ENCODE measurements at places on chromosomes 13 and 19.

DNA sequence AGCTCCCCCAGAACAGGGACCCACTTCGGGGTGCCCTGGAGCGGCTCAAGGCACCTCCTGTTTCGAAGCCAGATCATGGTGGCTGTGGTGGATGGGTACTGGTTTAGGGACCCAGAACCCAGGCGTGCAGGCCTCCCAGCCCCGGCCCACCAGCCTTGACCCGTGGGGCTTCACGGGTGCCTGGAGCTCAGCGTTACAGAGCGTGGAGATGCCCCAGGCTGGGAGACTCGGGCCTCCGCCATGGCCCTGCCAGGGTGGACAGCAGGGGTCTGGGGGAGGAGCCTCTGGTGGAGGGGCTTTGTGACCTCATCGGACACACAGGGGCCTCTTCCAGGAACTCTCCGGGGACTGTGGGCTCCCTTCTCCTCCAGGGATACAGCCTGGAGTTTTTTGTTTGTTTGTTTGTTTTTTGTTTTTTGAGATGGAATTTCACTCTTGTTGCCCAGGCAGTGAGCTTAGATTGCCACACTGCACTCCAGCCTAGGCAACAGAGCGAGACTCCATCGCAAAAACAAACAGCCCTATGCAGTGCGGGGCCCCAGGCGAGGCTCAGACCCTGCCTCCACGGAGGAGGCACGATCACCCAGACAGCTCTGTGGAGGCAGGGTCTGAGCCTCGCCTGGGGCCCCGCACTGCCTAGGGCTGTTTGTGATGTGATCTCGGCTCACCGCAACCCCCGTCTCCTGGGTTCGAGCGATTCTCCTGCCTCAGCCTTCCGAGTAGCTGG lies at the start of gene GARIN5B:
Gene GARIN5B (minus strand): TSS at position 271 of the 727 bp plus-strand sequence. CDS start 194 bp downstream, at position 77.
- no peak for DNase-seq

- DNase-seq, result no peak
Measured at GRCh38 chr13:107266657-107267056, 698.7 kb upstream of the ARGLU1 start.

DNA sequence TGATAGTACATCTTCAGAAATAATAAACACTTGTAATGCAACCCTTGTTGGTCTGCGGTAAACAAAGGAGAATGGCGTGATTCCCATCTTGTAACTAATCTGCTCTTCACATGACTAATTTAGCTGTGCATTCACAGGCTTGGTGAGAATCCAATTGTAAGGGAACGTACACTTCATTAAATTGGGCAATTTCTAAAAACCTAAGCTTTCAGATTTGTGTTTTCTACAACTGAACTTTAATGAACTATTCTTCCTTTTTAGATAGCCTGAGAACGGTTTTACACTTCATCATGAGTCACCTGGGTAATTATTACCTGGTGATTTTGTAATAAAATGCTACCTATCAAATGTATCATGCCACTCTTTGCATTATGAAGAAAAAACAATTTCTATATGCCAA lies 306.9 kb downstream of the KLF5 start:
- DNase-seq, result no peak

GRCh38 chr19:2802826-2803225 lies 16.8 kb upstream of the ZNF554 start:
- no peak for DNase-seq

GRCh38 chr19:11675569-11675968 lies 63.2 kb downstream of the ZNF823 start:
- no peak for DNase-seq

DNA sequence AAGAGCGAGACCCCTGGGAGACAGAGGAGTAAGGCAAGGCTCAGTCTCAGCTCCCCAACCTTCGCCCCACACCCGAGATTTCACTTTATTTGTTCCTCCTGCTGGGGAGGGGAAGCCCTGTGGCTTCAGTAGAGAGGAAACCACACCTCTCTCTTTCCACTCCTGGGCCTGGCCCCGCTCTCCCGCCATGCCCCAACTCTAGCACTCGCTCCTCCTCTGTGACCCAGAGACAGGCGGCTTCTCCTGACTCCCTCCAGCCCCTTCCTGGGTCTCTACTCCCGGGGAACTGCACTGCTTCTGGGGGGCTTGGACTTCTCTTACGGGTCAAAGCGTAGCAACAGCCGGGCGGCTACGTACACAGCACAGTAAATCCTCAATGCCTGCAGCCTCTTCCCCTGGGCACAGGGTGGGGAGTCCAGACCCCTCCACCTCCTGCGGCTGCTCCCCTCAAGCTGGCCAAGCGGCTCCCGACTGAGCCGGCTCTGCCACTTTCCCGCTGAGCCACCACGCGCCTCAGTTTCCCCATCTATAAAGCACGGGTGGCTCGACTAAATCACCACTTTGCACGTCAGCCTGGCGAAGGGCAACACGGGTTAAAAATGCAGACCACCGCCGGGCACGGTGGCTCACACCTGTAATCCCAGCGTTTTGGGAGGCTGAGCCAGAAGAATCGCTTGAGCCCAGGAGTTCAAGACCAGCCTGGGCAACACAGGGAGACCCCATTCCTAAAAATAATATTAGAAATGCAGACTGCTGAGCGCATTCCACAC lies 1.4 kb downstream of the RNF126 start:
- DNase-seq, result no peak

GRCh38 chr13:99104396-99104795 lies 96.3 kb upstream of the UBAC2 start:
- DNase-seq, result no peak

DNA sequence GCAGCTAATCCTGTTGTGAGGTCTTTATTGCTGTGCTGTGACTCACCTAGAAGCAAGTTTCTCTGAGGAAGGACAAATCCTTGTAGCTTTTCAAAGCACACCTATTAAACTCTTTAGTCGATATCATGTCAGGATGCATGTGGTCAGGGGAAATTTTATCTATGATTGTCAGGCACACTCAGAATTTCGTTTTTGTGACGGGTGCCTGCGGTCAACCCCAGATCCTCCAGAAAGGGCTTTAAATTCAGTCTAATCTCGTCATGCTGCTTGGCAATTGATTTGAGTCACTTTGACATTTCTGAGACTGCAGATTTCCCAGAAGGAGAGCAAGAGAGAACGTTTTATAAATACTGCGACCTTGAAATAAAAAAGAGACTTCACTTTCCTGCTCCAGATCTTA lies 316.9 kb downstream of the FGF9 start:
- DNase-seq, result no peak

GRCh38 chr13:64505336-64505910 lies 2724.7 kb downstream of the PCDH9 start:
- DNase-seq, result no peak

DNA sequence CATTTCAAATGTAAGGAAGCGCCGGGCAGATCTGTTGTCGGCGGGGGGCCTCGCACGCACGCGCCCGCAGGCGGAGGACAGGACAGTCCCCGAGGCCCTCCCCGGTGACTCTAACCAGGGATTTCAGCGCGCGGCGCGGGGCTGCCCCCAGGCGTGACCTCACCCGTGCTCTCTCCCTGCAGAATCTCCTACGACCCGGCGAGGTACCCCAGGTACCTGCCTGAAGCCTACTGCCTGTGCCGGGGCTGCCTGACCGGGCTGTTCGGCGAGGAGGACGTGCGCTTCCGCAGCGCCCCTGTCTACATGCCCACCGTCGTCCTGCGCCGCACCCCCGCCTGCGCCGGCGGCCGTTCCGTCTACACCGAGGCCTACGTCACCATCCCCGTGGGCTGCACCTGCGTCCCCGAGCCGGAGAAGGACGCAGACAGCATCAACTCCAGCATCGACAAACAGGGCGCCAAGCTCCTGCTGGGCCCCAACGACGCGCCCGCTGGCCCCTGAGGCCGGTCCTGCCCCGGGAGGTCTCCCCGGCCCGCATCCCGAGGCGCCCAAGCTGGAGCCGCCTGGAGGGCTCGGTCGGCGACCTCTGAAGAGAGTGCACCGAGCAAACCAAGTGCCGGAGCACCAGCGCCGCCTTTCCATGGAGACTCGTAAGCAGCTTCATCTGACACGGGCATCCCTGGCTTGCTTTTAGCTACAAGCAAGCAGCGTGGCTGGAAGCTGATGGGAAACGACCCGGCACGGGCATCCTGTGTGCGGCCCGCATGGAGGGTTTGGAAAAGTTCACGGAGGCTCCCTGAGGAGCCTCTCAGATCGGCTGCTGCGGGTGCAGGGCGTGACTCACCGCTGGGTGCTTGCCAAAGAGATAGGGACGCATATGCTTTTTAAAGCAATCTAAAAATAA lies 18.2 kb downstream of the IL17D start:
- no peak for DNase-seq

- DNase-seq, result no peak
Measured at GRCh38 chr13:103161476-103161875, 95.3 kb upstream of the SLC10A2 start.

- no peak for DNase-seq
Measured at GRCh38 chr19:45475537-45476291, 7.9 kb downstream of the FOSB start.

- DNase-seq, result no peak
Measured at GRCh38 chr13:50484472-50485113, 358.9 kb downstream of the DLEU7 start.
